ENCODE measurements at places on chromosomes 5 and 9. TPM values are rescaled to one million over a fixed set of nuclear protein-coding genes. Genes with fewer than 3 reads are reported as not detected.

PCA3 gene
- not detected for total RNA-seq

SPATA24 gene
- total RNA-seq = 3.5 TPM

MYOZ3 gene
- total RNA-seq = 0.92 TPM

GRCh38 chr9:93807166-93808074 lies 147.7 kb downstream of the BARX1 start:
- no peak for DNase-seq
- H3K36me3 ChIP-seq = no peaks in the 10 kb centered on the region
- peaks cover 14% of the 10 kb centered on the region for H3K27me3 ChIP-seq
- no peak overlapping the region for H3K27ac ChIP-seq
- no peaks in the 10 kb centered on the region for H3K4me1 ChIP-seq

- no peak overlapping the region for H3K4me3 ChIP-seq
- no peak for DNase-seq
- no peaks in the 10 kb centered on the region for H3K4me1 ChIP-seq
- peaks cover 16% of the 10 kb centered on the region for H3K27me3 ChIP-seq
- H3K36me3 ChIP-seq = no peaks in the 10 kb centered on the region
- no peak overlapping the region for H3K27ac ChIP-seq
Measured at GRCh38 chr5:6464441-6464840, 15.8 kb downstream of the UBE2QL1 start.

GRCh38 chr9:123031963-123032362 lies 1.5 kb upstream of the GPR21 start:
- H3K4me3 ChIP-seq = no peak overlapping the region
- H3K36me3 ChIP-seq = peaks cover 27% of the 10 kb centered on the region
- no peak overlapping the region for H3K27ac ChIP-seq
- H3K4me1 ChIP-seq = peaks cover 21% of the 10 kb centered on the region
- no peaks in the 10 kb centered on the region for H3K27me3 ChIP-seq

DNA sequence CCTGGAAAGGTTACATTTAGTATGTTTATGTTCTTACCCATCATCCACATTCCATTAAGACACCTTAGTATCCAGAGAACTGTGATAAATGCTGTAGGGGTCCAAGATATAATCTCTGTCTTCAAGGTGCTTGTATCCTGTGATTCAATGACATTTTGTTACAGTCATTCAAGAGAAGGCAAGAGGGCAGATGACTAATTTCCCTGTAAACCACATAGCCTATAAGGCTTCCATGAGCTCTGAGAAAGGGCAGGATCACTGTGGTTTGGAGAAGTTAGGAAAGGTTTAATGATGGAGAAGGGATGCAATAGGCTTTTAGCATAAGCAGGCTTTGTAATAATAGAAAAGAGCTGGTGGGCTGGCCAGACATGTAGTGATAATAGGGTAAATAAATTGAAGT lies 40.0 kb downstream of the PAPPA start:
- no peak overlapping the region for H3K27ac ChIP-seq
- no peaks in the 10 kb centered on the region for H3K36me3 ChIP-seq
- H3K4me1 ChIP-seq = no peaks in the 10 kb centered on the region
- no peaks in the 10 kb centered on the region for H3K27me3 ChIP-seq
- no peak for DNase-seq

- H3K4me3 ChIP-seq = no peak overlapping the region
- no peak for DNase-seq
- no peaks in the 10 kb centered on the region for H3K4me1 ChIP-seq
- H3K27me3 ChIP-seq = no peaks in the 10 kb centered on the region
Measured at GRCh38 chr5:79488775-79489174, 25.2 kb downstream of the HOMER1 start.

DNA sequence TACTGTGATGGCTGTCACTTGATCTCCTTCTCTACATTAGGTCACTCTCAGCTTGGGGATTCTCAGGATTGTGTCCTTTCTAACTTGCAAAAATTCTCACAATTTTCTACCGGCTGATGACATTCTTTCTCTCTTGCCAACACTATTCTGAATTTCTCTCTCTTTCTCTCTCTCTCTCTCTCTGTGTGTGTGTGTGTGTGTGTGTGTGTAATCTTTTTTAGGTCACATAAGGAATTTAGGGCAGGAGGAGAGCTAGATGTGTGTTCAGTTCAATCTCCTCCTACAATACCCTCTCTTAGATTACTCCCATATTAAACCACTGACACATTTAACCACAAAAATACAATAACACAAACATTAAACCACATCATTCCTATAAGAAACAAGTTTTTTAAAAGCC lies 242.3 kb upstream of the NREP start:
- no peaks in the 10 kb centered on the region for H3K36me3 ChIP-seq
- no peak for DNase-seq
- H3K27ac ChIP-seq = no peak overlapping the region
- H3K27me3 ChIP-seq = no peaks in the 10 kb centered on the region

DNA sequence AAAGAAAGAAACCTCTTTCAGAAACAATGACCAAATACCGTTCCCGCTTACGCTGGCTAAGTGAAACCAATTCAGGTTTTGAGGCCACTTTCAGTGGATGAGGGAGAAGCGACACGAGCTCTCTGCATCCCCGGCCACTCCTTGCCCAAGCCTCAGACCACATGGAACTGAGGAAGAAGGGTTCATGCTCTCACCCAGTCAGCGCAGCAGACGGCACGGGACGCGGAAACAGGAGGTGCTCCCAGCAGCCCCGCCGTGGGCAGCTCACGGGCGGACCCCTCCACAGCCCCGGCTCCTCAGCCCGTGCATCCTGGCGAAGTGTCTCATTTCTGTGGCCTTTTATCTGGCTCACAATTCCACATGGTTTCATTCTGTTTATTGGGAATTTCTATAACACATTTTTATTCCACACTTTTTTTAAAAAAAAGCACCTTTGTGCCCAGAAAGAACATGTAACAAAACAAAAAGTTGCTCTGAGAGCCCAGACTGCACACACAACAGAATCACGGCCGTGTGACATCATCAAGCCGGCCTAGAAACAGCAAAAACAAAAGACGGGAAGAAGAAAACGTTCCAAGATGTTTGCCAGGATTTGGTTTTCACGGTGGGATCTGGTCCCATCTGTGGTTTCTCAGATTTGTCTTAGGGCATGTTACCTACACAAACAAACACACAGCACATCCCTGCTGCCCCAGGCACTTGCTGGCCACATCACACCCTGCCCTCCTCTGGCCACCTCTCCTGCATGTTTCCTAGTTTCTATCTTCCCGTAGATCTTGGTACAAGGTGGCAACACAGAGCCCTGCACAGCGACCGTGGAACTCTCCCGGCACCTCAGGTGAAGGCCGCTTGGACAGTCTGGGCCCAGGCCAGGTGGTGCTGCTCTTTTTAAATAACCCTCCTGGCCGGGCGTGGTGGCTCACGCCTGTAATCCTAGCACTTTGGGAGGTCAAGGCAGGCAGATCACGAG lies 16.2 kb downstream of the QSOX2 start:
- DNase-seq = no peak
- peaks cover 8% of the 10 kb centered on the region for H3K36me3 ChIP-seq
- no peaks in the 10 kb centered on the region for H3K4me1 ChIP-seq

- no peaks in the 10 kb centered on the region for H3K27me3 ChIP-seq
- no peak overlapping the region for H3K27ac ChIP-seq
- no peaks in the 10 kb centered on the region for H3K36me3 ChIP-seq
- DNase-seq = no peak
Measured at GRCh38 chr5:58490402-58491050, 709 bp upstream of the GAPT start.

Data from lower lobe of right lung (tissue), 2 donors.